ENCODE measurements at places on chromosomes 5 and 9.

GRCh38 chr9:91247278-91247677, 114.4 kb downstream of the AUH start:
- no peak for DNase-seq

DNA sequence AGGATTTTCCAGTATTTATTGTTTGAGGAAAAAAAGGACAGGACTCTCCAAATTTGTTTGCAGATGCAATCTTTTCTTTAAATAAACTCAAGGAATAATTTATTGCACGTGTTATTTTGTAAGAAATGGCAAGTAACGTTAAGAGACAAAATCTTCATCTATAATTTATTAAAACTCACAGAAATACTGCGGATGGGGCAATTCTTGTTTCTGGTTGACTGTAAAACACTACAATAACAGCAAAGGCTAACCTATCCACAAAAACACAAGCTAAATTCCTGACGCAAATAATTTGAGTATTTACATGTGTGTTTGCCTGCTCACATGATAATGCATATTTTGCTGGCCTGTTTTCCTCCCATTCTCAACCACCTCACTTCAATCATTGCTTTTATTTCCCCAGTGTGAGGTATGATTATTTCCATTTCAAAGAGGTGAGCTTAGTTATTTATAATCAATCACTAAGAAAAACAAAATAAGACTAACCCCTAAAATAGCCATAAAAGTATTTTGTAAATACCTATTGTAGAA, 619.4 kb downstream of the PDE4D start:
- DNase-seq, result no peak

- no peak for DNase-seq
These were observed 7.1 kb downstream of the RAPGEF1 start for GRCh38 chr9:131732636-131733289.

DNA sequence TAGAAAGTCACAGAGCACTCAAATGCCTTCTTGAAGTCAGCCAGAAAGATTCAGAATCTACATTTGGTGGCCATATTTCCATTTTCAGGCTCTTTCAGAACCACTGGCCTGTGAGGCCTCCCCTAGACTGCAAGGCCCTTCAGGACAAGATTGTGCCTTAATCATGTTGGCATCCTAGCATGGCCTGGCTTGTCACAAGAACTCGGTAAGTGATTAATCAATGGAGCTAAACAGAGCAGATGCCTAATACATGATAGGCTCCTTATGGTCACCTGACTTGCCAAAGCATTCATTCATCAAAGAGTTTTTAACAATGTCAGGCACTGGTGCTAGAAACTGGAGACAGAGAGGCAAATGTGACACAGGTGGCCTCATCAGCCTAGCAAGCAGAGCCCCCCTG, 70.3 kb downstream of the PGM5 start:
- no peak for DNase-seq

GRCh38 chr5:43658509-43658908, 55.5 kb downstream of the NNT start:
- peak; percentile 81 for DNase-seq
